A673 (cell line): ENCODE measurements at places on chromosomes 5 and 9. TPM values are rescaled to one million over a fixed set of nuclear protein-coding genes. Genes with fewer than 3 reads are reported as not detected.

GRCh38 chr5:177982072-177982727, 13.8 kb downstream of the PROP1 start:
- H3K27me3 ChIP-seq, result peaks cover 42% of the 10 kb centered on the region
- no peaks in the 10 kb centered on the region for H3K4me1 ChIP-seq
- no peaks in the 10 kb centered on the region for H3K36me3 ChIP-seq
- DNase-seq, result no peak
- H3K27ac ChIP-seq, result no peak overlapping the region
- no peak overlapping the region for H3K4me3 ChIP-seq

DNA sequence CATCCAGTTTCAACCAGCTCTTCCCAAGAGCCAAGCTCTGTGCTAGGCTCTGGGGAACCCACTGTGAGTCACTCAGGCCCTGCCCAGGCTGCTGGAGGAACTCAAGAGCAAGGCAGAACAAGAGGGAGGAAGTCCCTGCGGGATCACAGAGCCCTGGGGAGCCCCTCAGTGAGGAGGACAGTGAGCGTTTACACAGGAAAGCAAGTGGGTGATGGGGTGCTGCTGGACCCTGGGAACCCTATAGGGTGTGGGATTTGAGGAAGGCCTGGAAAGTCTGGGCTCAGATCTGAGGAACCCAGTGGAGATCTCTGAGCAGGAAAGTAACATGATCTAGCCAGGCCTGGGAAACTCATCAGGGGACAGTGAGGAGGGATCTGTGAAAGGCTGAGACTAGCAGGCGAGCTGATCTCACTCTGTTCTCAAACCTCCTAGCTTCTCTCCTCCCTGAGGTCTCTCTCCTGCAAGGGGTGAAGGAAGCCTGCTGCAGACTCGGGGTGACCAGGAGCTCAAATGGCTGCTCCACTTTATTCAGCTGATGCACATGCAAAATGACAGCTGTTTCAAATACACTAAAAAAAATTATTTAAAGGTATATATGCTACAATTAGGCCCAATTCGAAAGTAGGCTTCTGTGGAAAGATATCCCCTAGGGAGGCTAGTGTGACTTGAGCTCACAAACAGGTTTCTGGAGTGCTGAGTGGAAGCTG, 70.0 kb downstream of the SHB start:
- no peaks in the 10 kb centered on the region for H3K27me3 ChIP-seq
- H3K4me3 ChIP-seq, result no peak overlapping the region
- DNase-seq, result peak; percentile 55
- peak overlapping the region; percentile 76 for H3K27ac ChIP-seq
- H3K4me1 ChIP-seq, result peaks cover 55% of the 10 kb centered on the region
- no peaks in the 10 kb centered on the region for H3K36me3 ChIP-seq

DNA sequence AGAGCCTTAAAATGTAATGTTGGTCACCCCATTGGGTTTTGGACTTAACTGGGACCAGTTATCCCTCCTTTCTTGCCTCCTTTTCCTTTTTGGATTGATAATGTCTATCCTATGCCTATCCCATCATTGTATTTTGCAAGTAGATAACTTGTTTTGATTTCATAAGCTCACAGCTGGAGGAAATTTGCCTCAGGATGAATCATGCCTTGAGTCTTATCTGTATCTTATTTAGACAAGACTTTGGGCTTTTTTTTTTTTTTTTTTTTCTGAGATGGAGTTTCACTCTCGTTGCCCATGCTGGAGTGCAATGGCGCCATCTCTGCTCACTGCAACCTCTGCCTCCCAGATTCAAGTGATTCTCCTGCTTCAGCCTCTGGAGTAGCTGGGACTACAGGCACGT, 443.3 kb downstream of the DNAH5 start:
- no peak overlapping the region for H3K4me3 ChIP-seq
- no peaks in the 10 kb centered on the region for H3K36me3 ChIP-seq
- H3K27ac ChIP-seq, result no peak overlapping the region
- no peaks in the 10 kb centered on the region for H3K4me1 ChIP-seq

DNA sequence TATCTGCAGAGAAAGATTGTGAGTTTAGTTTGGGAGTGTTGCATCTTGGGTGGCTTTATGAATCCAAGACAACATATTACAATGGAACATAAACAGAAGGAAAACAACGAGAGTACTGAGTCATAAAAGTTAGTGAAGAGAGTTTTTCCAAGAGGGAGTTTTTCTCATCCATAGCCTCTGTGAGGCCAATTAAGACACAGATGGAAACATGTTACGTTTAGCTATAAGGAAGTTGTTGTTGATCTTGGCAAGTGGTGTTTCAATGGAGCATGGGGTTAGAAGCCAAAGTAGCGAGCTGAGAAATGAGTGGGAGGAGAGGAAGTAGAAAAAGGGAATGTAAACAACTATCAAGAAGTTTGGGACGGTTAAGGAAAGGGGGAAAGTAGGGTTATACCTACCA, 53.3 kb upstream of the SPATA31D4 start:
- H3K4me3 ChIP-seq, result no peak overlapping the region
- no peak for DNase-seq
- H3K36me3 ChIP-seq, result no peaks in the 10 kb centered on the region
- H3K4me1 ChIP-seq, result peaks cover 10% of the 10 kb centered on the region

GRCh38 chr9:25396828-25397227, 281.4 kb downstream of the TUSC1 start:
- H3K36me3 ChIP-seq, result no peaks in the 10 kb centered on the region
- no peaks in the 10 kb centered on the region for H3K27me3 ChIP-seq
- DNase-seq, result no peak
- no peak overlapping the region for H3K4me3 ChIP-seq
- H3K27ac ChIP-seq, result no peak overlapping the region

- H3K4me1 ChIP-seq, result no peaks in the 10 kb centered on the region
- H3K27ac ChIP-seq, result no peak overlapping the region
- H3K4me3 ChIP-seq, result no peak overlapping the region
Observed at GRCh38 chr5:176427971-176428370, 11.6 kb upstream of the CLTB start.

GRCh38 chr5:35842856-35843255, 13.8 kb upstream of the IL7R start:
- no peak overlapping the region for H3K4me3 ChIP-seq
- H3K27me3 ChIP-seq, result no peaks in the 10 kb centered on the region
- no peaks in the 10 kb centered on the region for H3K36me3 ChIP-seq
- no peaks in the 10 kb centered on the region for H3K4me1 ChIP-seq

- H3K27me3 ChIP-seq, result no peaks in the 10 kb centered on the region
- no peak overlapping the region for H3K27ac ChIP-seq
- peaks cover 50% of the 10 kb centered on the region for H3K4me1 ChIP-seq
Observed at GRCh38 chr9:88990729-88991065, 571 bp upstream of the S1PR3 start.

DNA sequence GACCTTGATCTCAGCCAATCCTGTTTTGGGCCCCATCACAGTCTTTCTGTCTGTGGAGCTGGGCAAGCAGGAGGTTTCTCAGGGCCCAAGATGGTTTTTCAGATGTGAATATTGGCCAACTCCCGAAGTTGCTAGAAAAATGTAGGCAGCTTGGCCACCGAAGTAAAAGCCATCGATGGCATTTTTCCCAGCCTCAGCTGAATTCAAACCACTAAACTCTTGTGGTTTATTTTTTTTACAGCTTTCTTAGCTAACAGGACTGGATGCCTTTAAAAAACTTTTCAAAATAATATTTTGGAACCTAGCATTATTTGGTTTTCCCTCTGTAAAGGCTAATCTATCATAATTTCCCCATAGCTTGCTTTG, 102.5 kb upstream of the ERCC6L2 start:
- DNase-seq, result no peak
- H3K36me3 ChIP-seq, result no peaks in the 10 kb centered on the region
- peaks cover 26% of the 10 kb centered on the region for H3K4me1 ChIP-seq
- H3K4me3 ChIP-seq, result no peak overlapping the region
- H3K27me3 ChIP-seq, result no peaks in the 10 kb centered on the region

Gene SVEP1
- 0.45 and 0.46 TPM in 2 replicates for total RNA-seq

- no peaks in the 10 kb centered on the region for H3K4me1 ChIP-seq
- no peak overlapping the region for H3K4me3 ChIP-seq
- H3K27me3 ChIP-seq, result peaks cover 3% of the 10 kb centered on the region
- DNase-seq, result no peak
Observed at GRCh38 chr5:78747055-78747454, 98.5 kb upstream of the LHFPL2 start.

Gene DPYSL3
- 24.8 and 35.3 TPM in 2 replicates for total RNA-seq

GRCh38 chr9:36995927-36996705, 38.0 kb downstream of the PAX5 start:
- no peak overlapping the region for H3K4me3 ChIP-seq
- peaks cover 19% of the 10 kb centered on the region for H3K4me1 ChIP-seq
- H3K36me3 ChIP-seq, result no peaks in the 10 kb centered on the region
- no peaks in the 10 kb centered on the region for H3K27me3 ChIP-seq

GRCh38 chr5:106094204-106094607, 1576.5 kb downstream of the EFNA5 start:
- H3K27ac ChIP-seq, result no peak overlapping the region
- H3K27me3 ChIP-seq, result no peaks in the 10 kb centered on the region
- H3K36me3 ChIP-seq, result no peaks in the 10 kb centered on the region
- no peak overlapping the region for H3K4me3 ChIP-seq
- DNase-seq, result peak; percentile 19
- no peaks in the 10 kb centered on the region for H3K4me1 ChIP-seq

Gene HBEGF
- 12.0 and 14.7 TPM in 2 replicates for total RNA-seq

- H3K27me3 ChIP-seq, result no peaks in the 10 kb centered on the region
- H3K4me1 ChIP-seq, result peaks cover 11% of the 10 kb centered on the region
- H3K36me3 ChIP-seq, result no peaks in the 10 kb centered on the region
- peak; percentile 46 for DNase-seq
- H3K4me3 ChIP-seq, result no peak overlapping the region
Observed at GRCh38 chr9:127209948-127210640, 54.5 kb upstream of the GARNL3 start.

- H3K4me3 ChIP-seq, result no peak overlapping the region
- peaks cover 37% of the 10 kb centered on the region for H3K4me1 ChIP-seq
- no peaks in the 10 kb centered on the region for H3K36me3 ChIP-seq
- no peaks in the 10 kb centered on the region for H3K27me3 ChIP-seq
- DNase-seq, result peak; percentile 24
- no peak overlapping the region for H3K27ac ChIP-seq
Observed at GRCh38 chr5:31153521-31153920, 40.0 kb upstream of the CDH6 start.

DNA sequence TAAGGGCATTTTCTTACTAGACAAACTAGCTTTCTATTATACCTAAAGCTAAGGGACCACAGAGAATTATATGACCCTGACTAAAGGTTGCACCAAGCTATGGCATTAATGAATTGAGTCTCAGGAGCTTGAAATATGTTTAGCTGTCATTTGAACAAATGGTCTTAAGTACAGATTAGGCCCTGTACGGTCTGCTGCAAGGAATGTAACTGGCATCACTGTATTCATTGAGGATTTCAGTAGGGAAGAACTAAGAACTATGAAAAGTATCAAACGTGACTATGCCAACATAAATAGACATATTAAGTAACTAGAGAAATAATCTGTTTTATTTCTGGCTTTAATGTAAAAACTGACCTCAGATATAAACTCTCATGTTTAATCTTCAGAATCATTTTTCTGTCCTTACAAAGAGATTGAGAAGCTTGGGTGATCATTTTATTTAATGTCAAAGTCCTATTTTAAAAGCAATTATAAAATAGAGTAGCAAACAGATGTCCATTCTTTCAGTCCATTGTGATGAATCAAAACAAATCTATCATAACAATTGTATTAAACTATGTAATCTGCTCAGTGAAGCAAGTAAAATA, 845.9 kb downstream of the MAT2B start:
- H3K4me3 ChIP-seq, result no peak overlapping the region
- no peaks in the 10 kb centered on the region for H3K27me3 ChIP-seq
- H3K36me3 ChIP-seq, result no peaks in the 10 kb centered on the region
- peaks cover 7% of the 10 kb centered on the region for H3K4me1 ChIP-seq
- no peak overlapping the region for H3K27ac ChIP-seq

- no peaks in the 10 kb centered on the region for H3K4me1 ChIP-seq
- H3K4me3 ChIP-seq, result no peak overlapping the region
- H3K27me3 ChIP-seq, result peaks cover 39% of the 10 kb centered on the region
- no peak overlapping the region for H3K27ac ChIP-seq
- no peaks in the 10 kb centered on the region for H3K36me3 ChIP-seq
Observed at GRCh38 chr9:98806394-98807035, 955 bp upstream of the GALNT12 start.

- H3K27ac ChIP-seq, result no peak overlapping the region
- no peaks in the 10 kb centered on the region for H3K27me3 ChIP-seq
- H3K4me1 ChIP-seq, result no peaks in the 10 kb centered on the region
- DNase-seq, result peak; percentile 34
- H3K4me3 ChIP-seq, result no peak overlapping the region
- H3K36me3 ChIP-seq, result no peaks in the 10 kb centered on the region
Observed at GRCh38 chr5:109656829-109657228, 32.9 kb upstream of the MAN2A1 start.

GRCh38 chr9:105128908-105129600, 115.4 kb upstream of the SLC44A1 start:
- H3K4me3 ChIP-seq, result no peak overlapping the region
- no peaks in the 10 kb centered on the region for H3K36me3 ChIP-seq
- H3K27ac ChIP-seq, result no peak overlapping the region

DNA sequence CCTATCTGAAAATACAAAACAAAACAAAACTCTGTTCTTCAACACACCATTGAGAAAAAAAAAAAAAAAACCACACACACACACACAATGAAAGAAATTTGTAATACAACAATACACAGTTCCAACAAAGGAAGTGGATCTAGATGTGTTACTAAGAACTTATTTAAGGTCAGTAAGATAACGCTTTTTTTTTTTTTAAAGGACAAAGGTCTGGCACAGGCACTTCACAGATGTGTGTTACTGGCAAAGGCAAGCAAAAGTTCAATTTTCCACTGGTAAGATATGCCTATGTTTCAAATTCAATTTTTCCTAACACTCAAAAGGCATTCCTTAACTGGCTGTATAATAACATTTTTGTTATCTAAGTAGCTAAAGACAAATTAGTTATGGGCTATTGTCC, 3.6 kb downstream of the RFK start:
- H3K27ac ChIP-seq, result no peak overlapping the region
- no peak overlapping the region for H3K4me3 ChIP-seq
- no peaks in the 10 kb centered on the region for H3K27me3 ChIP-seq
- no peak for DNase-seq
- H3K36me3 ChIP-seq, result peaks cover 16% of the 10 kb centered on the region

GRCh38 chr5:142796492-142797109, 26.4 kb downstream of the ARHGAP26 start:
- DNase-seq, result no peak
- no peak overlapping the region for H3K27ac ChIP-seq
- H3K4me1 ChIP-seq, result no peaks in the 10 kb centered on the region
- H3K36me3 ChIP-seq, result no peaks in the 10 kb centered on the region

- no peak overlapping the region for H3K4me3 ChIP-seq
- H3K27ac ChIP-seq, result no peak overlapping the region
- no peak for DNase-seq
Observed at GRCh38 chr5:1564182-1564748, 40.5 kb upstream of the LPCAT1 start.

Gene CCDC187
- total RNA-seq, result not detected in 2 replicates

Gene PCDHGC5
- 3.4 and 3.6 TPM in 2 replicates for total RNA-seq

GRCh38 chr9:128231638-128232527, 28.7 kb downstream of the DNM1 start:
- H3K4me1 ChIP-seq, result no peaks in the 10 kb centered on the region
- DNase-seq, result no peak
- H3K4me3 ChIP-seq, result no peak overlapping the region
- H3K27ac ChIP-seq, result no peak overlapping the region
- H3K27me3 ChIP-seq, result no peaks in the 10 kb centered on the region
